ENCODE measurements at places on chromosomes 1 and 21.

GRCh38 chr1:185373813-185374529 is 56.9 kb upstream of the IVNS1ABP start:
- DNase-seq, result no peak

GRCh38 chr1:100583827-100584226 is 45.9 kb downstream of the GPR88 start:
- DNase-seq, result no peak

- DNase-seq, result peak; percentile 26
Observed at GRCh38 chr1:221469476-221469875, 272.4 kb downstream of the DUSP10 start.

DNA sequence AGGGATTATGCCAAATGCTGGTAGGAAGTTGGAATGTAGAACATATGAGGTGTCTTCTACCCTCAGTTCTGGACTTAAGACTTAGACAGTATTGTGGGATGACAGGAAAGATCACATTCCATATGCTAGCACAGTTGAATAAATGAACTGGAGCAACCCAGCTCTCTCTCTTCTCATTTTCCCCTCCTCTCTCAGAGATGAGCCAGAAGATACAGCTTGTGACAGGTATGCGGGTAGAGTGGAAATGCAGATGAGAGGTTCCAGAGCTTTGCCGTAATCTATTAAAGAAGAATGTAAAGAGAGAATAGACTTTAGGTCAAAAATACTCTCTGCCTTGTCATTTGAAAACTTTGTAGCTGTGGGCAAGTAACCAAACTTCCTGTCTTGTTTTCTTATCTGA is 32.5 kb upstream of the HMCN1 start:
- DNase-seq, result no peak

DNA sequence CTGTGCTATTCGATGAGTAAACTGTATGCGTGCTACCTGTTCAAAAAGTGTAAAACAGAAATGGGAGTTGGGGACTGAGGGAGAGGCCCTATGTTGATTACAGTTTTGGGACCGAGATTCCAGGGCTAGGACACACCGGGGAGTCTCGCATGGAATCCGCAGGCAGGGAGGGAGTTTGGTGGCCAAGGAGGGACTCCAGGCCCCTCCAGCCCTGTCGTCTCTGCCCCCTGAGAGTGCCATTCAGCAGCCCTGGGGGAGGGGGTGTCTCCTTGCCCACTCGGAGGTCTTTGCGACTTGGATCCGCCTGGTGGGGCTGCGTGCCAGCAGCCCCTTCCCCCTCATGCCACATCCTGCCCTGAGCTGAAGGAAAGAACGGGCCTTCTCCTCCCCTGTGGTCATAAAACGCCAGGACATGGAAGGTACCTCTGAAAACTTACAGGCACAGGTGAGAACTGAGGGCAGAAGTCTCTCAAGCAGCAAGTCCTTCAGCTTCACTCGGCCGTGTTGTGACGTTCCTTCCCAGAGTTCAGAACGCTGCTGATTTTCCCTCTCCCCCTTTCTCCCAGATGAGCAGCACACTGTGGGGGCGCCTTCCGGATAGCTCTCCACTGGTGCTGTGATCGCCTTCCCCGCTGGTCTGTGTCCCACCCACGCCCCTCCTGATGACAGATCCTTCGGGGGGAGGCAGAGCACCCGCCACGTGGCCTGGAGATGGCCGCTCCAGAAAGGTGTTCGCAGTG is 141.4 kb downstream of the PEX14 start:
- no peak for DNase-seq

DNA sequence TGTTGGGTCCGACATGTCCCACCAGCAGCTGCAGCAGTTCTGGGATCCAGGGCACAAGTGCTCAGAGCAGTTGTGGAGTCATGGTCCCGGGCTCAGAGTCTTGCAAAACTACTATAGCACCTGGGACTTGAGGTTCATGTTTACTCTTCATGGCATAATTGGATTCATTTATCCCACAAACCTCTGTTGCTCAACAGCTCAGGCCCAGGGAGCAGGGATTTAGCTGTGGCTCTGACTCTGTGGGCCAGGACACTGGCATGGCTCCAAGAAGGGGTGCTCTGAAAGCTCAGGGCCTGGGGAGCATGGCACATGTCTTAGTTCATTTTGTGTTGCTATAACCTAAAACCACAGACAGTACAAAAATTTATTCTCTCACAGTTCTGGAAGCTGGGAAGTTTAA is 626.7 kb upstream of the ADGRL2 start:
- DNase-seq, result no peak

All from NCI-H1694 treated with DMSO at 0.1 percent for 48 hours (cell line).